ENCODE measurements at places on chromosomes 7 and 10.

DNA sequence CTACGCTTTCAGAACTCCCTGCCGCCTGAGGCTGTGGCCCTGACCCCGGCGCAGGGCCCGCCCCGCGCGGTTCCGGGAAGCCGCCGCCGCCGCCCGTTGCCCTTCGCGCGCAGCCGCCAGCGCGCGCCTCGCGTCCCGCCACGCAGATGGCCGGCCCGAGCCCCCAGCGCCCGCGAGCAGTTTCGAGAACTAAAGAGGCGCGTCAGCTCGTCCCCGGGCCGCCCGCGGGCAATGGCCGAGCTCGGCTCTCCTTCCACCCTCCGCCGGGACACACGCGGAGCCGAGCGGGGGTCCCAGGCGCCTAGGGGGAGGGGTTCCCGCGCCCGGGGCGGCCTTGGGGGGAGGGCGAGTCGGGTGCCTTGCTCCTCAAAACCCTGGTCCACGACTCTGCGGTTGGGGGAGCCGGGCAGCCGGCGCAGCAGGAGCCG, 1.8 kb downstream of the HNRNPF start:
- peak; percentile 74 for DNase-seq

- DNase-seq: no peak
Observed at GRCh38 chr7:80781561-80781979, 137.3 kb downstream of the SEMA3C start.

DNA sequence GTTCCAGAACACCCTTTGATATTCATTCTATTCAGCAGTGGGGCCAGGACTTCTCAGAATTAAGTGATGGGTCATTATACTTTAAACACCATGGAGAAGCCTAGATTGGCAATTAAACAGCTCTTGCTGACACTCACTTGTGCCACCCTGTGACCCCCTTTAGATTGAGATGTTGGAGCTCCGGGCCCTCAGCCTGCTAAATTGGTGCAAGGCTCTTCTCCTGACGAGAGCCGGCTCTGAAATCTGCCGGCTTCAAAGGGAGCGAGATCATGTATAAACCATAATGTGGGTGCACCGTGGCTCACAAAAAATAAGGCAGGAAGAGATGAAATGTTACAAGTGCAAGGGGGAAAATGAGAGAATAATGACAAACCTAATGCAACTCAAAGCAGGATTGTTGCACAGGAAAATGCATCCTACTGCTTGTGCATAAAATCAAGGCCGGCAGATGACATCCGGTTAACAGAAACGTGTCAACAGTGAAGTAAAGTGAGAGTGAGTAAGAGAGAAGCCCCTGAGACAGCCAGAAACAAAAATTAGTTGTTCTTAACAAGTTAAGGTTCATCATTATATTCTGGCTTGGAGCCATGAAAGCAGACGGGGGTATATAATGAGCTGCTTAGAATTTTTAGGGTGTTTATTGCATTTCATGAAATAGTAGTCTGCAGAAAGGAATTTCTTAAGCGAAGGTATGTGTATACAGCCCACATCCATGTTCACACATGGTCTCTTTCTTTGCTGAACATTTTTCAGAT, 198.2 kb downstream of the TCF7L2 start:
- no peak for DNase-seq

DNA sequence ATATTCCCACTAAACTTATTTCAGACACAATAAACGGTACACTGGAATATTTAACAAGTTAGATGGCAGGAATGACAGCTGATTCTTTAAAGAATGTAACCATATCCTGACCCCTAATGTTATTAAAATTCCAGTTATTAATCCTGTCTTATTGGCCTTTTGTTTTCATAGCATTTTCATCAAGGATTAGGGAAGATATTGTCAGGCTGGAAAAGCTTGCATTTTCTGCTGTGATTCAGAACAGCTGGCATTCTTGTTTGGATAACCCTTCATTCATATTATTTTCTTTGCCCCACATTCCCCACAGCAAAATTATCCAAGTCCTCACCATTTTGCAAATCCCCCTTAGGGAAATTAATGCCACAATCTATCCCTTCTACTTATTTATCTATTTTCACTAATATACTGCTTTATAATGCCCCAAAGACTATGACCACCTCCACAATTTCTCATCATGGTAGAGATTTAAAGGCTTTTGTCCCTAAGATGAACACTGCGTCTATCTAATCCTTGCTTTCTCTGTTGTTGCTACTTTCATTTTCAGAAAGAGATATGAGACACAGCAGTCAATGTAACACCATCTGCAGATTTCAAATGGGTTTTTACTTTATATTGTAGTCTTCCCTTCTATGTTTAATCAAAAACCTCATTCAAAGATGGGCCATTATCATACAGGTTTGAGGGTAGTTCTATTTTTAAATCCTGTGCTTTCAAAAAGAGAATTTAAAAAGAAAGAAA, 475.1 kb downstream of the PARD3 start:
- DNase-seq: no peak

GRCh38 chr10:29370097-29371092, 81.5 kb downstream of the LYZL1 start:
- DNase-seq: no peak

- DNase-seq: no peak
Observed at GRCh38 chr7:43700646-43701499, 28.4 kb downstream of the COA1 start.

DNA sequence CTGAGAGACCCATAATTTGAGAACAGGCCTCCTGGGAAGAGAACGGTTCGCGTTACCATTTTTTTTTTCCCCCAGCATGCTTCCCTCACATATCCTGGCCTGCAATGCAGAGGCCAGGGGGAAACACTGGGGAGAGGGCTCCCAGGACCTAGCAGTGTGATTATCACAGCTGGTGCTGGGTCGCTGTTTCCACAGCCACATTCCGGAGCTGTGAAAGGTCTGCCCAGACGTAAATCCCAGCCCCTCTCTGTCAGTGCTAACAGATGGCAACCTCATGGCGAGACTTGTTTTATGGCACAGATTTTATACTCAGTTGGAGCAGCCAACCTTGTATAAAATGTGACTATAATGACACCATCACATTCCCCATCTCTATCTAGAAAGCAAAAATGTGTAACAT, 150.5 kb downstream of the PLXDC2 start:
- no peak for DNase-seq

GRCh38 chr7:128931965-128932861, 5.5 kb upstream of the IRF5 start:
- DNase-seq: no peak

DNA sequence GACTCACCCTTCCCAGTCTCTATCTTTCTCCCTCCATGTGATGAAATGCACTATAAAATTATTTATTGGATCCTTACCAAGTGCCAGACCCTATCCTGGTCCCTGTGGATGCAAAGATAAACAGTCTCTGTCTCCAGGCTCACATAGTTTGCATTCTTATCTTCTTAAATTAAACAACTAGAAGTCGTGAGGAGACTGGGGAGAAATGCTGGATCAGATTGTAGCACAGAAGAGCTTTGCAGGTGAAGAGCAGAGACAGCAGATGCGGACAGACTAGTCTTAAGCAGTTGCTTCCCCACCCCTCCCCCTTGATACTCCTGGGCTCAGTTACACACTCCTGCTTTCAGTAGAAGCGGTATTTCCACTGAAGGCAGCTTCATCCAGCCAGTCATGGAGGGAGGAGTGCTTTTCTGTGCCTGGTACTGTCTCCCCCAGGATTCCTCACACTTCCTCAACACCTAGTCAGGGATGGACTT, 20.8 kb upstream of the CDK1 start:
- DNase-seq: no peak

DNA sequence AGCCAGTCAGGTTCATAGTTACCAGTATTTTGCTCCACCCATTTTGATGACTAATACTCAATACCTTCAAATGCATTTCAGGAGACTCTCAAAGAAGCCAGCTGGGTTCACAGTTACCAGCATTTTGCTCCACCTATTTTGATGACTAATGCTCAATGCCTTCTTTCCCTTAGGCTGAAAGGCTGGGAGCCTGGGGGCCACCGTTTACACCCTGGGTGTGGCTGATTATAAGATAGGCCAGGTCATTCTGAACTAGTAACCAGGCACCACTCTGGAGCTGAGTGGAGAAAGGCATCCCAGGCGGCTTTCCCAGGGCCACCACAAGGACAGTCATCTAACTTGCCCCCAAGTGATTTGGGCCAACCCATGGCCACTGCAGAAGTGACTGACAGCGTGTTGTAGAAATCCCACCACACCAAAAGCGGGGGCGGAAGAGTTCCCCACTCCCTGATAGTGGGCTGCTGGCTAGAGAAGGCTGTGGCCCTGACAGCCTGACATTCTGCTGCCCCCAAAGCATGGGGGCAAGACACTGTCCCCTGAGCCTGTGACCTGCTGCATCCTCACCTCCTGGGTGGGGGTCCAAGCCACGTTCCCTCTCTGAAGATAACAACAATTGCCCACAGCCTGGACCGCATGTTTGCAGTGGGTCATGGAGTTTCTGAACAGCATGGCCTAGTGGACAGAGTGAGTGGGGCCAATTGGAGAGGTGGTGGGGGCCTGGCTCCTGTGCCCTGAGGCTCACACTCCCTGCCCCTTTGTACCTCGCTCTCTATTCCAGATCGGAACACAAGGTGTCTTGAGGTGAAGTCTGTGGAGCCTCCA, 23.0 kb upstream of the ZNF488 start:
- DNase-seq: no peak

- DNase-seq: no peak
Observed at GRCh38 chr10:16966991-16967865, 150.0 kb upstream of the RSU1 start.

DNA sequence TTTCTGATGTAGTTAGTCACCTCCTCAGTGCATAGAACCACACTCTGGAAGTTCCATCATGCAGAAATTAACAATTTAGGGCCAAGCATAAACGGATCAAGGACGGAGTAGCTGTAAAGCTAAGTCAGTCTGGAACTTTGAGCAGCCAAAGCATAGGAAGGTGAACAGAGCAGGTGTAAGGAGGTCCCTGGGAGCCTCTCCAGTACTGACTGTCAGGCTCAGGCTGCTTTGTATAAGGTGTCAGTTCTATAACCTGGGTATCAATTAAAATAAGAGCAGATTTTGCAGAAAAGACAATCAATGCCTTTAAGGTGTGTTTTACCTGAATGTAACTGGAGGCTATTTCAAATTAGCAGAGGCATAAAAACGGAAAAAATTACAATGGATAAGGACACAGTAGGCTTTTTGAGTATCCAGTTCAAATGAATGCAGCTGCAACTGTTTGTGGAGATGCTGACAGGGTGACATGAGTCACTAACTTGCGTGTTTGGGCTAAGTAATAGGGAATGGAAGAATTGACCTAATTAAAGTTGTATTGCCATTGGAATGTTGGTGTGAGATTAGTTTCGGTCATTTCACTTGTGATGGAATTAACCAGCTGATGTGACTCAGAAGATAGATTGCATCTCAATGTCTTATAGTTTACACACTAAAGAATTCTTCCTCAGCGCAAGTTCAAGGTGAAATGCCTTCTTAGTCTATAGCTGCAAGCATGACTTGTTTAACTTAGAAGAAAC, 417.9 kb upstream of the CNTNAP2 start:
- no peak for DNase-seq

DNA sequence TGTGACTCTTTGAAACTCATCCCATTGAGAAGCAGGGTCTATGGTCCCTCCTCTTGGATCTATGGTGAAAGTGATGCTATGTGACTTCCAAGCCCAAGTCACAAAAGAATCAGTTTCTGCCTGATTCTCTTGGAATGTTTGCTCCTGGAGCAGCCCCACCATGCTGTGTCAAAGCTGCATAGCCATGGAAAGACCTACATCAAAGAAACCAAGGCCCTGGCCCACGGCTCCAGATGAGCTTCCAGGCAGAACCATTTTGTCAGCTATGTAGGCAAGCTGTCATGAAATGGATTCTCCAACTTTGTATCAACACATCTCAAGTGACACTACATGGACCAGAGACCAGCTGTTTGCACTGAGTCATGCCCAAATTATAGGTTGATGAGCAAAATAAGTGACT, 77.0 kb downstream of the AASS start:
- DNase-seq: no peak

GRCh38 chr7:112124061-112124766, 82.0 kb downstream of the DOCK4 start:
- DNase-seq: no peak

- no peak for DNase-seq
Observed at GRCh38 chr10:6095810-6096570, 7.2 kb downstream of the RBM17 start.

- DNase-seq: no peak
Observed at GRCh38 chr7:7639421-7639820, 1.1 kb upstream of the UMAD1 start.

GRCh38 chr7:154212861-154213260, 160.7 kb downstream of the DPP6 start:
- no peak for DNase-seq

GRCh38 chr7:147858421-147858820, 732.1 kb upstream of the C7orf33 start:
- DNase-seq: no peak

DNA sequence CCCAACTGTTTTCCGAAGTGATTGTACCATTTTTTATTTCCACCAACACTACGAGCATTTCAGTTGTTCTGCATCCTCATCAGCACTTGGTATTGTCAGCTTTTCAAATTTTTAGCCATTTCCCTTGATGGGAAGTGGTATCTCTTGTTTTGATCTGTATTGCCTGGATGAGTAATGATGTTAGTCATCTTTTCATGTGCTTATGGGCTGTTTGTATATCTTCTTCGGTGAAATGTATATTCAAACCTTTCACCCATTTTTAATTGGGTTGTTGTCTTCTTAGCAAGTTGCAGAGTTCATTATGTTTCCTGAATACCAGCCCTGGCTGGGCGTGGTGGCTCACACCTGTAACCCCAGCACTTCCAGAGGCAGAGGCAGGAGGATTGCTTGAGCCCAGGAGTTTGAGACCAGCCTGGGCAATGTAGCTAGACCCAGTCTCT, 22.1 kb downstream of the CLIP2 start:
- DNase-seq: peak; percentile 62

- DNase-seq: no peak
Observed at GRCh38 chr10:84739641-84740040, 411.3 kb downstream of the CCSER2 start.

DNA sequence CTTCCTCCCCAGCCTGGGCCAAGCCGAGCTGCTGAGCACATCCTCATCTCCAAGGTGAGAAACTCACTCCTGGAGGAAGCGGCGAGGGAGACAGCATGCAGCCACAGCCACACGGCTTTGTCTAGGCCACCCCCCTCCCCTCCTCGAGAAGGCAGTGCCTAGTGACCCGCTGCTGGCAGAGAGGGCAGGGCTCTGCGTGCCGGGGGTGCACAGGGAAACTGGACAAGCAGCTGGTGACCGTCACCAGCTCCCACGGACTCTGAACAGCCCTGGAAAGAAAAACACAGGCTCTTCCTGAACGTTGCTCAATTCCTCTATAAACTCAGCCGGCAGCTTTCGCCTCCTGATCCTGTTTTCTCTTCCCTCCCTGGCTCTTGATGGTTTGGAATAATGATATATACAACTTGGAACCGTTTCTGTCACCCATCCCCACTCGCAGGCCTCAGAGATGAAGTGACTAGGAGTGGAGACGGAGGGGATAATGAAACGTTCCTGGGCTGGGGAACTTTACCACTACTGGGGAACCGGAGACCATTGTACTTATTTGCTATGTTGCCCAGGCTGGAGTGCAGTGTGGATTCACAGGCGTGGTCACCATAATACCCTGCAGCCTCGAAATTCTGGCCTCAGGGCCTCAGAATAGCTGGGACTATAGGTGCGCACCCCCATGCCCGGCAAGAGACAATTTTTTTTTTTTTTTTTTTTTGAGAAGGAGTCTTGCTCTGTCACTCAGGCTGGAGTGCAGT, 19.3 kb downstream of the PAPOLB start:
- no peak for DNase-seq

- DNase-seq: no peak
Observed at GRCh38 chr7:43124388-43124787, 11.9 kb downstream of the HECW1 start.

- DNase-seq: no peak
Observed at GRCh38 chr10:124339119-124340032, 79.3 kb downstream of the OAT start.

Data from left colon (tissue), 2 donors.